Stimulated activated CD4-positive, alpha-beta T cell treated with anti-CD3 and anti-CD28 coated beads, TNF-alpha, amount 100 ng/mL, for 1 hour (primary cell): ENCODE measurements at places on chromosomes 3 and 15.

DNA sequence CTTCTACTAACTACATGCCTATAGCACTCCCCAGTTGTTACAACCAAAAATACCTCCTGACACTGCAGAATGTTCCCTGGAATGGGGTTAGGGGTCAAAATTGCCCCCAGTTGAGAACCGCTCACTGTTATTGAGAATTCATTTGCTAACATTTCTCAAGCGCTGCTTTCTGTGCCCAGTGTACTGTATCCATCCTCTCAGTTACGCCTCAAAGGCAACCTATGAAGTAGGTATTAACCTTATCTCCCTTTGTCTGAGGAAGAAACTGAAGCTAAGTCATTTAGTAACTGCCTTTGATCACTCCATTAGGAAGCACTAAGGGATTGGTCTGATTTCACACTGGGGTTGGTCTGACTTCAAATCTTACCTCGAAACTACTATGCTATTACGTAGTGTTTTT lies 70.1 kb downstream of the CADPS start:
- no peak for DNase-seq

- DNase-seq: no peak
These were observed 72.5 kb upstream of the ARHGEF3 start for GRCh38 chr3:56874269-56874668.

DNA sequence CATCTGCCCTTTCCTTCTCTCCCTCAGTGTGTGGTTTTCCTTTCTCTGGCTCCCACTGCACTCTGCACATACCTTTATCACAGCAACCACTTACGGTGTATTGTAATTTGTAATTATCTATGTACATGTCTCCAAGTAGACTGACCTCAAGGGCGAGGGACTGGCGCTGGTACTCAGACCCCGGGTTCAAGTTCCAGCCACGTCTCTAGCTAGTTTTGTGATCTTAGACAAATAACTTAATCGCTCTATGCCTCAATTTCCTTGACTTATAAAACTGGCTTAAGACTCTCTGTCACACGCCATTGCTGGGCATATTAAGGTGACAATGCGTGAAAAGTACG lies 607 bp upstream of the SENP2 start:
- DNase-seq: no peak

- DNase-seq: no peak
These were observed 23.2 kb downstream of the DCP1A start for GRCh38 chr3:53324105-53324504.

- DNase-seq: no peak
These were observed 221.0 kb downstream of the RSRC1 start for GRCh38 chr3:158330870-158331269.

DNA sequence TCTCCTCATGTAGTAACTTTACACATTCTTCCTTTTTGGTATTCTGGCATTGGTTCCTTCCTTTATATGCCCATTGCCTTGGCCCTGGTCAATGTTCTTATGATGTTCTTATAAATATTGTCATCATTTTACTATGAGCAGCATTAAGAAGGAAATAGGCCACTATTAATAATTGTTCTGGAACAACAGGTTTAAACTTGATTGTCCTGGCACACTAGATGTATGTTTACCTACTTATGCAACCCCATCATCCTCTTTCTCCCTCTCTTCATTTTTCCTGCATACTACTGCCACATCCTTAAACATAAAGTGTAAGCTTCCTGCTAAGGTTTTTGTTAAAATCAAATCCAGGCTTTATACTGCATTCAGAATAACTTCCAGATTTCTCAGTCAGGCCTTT lies 114.7 kb downstream of the THRB start:
- no peak for DNase-seq

GRCh38 chr3:44068753-44069152 lies 172.9 kb upstream of the TOPAZ1 start:
- no peak for DNase-seq

- DNase-seq: no peak
These were observed 1113.2 kb downstream of the IGSF11 start for GRCh38 chr3:117921411-117921810.

- no peak for DNase-seq
These were observed 29.3 kb downstream of the RARRES1 start for GRCh38 chr3:158702815-158703481.

DNA sequence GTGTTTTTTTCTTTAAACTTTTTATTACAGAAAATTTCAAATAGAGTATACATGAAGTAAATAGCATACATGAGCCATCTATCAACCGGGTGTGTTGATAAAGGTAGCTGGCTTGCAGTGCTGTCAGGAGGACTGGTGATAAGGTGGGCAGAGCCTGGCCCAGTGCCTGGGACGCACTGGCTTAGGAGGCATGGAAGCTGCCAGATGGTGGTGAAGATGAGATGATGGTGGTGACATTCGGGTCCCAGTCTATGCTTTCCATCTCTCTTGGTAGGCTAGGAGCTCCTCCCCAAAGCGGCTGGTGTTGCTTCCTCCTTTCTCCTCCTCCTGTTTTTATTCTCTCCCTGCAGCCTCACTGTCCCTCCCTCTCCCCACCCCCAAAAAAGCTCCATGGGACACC lies 101.7 kb downstream of the ADCY5 start:
- no peak for DNase-seq

GRCh38 chr3:150538324-150539208 lies 7.7 kb downstream of the SERP1 start:
- no peak for DNase-seq

DNA sequence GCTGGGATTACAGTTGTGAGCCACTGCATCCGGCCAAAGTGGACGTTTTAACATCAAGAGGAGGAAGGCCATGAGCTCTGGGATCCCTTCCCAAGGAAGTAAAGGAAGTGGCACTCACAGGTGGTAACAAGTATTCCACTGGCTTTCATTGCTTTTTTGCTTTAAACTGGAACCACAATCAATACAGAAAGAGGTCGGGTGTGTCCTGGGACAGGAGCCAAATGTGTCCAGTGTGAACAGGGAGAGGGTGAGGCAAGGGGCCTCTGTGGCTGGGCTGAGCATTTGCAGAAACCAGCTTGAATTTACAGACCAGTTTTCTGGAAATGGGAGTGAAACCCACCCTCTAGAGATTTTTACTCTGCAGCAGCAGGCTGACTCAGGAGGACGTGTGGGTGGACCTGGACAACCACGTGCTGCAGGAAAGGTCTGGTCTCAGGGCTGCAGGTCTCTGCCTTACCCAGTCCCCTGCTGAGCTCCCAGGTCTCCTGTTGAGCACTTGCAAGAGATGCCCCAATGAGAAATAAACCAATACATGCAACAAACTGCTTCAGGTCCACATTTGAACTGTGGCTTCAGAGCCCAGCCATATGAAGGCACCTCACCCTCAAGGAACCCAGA lies 42.8 kb upstream of the TMEM115 start:
- DNase-seq: no peak

GRCh38 chr3:146313746-146314111 lies 62.8 kb upstream of the PLSCR4 start:
- no peak for DNase-seq

DNA sequence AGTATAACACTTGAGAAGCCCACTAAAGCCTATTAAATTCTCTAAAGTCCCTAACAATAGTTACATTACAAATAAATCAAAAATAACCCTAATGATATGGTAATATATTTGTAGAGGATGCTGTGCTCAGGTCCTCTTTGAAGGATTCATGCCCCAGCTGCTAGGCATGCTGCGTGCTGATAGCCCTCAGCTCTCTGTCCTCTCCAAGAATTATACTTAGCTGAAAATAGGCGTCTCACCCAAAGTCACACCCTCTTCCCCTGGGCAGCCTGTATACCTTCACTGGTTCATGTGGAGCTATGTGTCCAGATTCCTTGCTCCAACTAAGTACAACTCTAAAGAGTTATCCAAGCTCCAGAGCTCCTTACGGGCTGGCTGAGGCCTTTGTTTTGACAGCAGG lies 312.5 kb upstream of the ZNF385D start:
- DNase-seq: no peak

DNA sequence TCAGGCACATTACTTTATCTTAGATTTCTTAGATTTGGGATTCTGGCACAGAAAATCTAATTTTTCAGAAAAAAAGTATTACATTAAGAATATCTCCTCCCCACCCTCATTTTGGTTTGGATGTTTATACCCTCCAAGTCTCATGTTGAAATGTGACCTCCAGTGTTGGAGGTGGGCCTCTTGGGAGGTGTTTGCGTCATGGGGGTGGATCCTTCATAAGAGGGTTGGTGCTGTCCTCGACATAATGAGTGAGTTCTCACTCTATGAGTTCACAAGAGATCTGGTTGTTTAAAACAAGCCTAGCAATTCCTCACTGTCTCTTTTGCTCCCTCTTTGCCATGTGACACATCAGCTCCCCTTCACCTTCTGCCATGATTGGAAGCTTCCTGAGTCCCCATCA lies 45.6 kb upstream of the WWTR1 start:
- DNase-seq: no peak

DNA sequence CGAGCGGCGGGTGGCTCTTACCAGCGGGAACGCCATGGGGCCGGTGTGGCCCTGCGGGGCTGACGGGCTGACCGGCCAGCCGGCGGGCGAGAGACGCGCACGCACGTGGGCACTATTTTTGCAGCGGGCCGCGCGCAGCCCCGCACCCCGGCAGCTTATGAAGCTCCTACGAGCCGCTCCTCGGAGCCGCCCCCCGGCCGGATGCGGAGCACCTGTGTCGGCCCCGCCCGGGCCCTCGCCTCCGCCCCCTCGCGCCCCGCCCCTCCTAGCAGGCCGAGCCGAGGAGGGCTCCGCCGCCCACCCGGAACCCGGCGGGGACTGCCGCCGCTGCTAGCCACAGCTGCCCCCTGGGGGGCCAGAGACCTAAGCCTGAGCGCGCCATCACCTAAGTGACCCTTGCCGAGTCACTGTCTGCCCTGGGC lies 683 bp upstream of the CPEB1 start:
- DNase-seq: peak; percentile 15

DNA sequence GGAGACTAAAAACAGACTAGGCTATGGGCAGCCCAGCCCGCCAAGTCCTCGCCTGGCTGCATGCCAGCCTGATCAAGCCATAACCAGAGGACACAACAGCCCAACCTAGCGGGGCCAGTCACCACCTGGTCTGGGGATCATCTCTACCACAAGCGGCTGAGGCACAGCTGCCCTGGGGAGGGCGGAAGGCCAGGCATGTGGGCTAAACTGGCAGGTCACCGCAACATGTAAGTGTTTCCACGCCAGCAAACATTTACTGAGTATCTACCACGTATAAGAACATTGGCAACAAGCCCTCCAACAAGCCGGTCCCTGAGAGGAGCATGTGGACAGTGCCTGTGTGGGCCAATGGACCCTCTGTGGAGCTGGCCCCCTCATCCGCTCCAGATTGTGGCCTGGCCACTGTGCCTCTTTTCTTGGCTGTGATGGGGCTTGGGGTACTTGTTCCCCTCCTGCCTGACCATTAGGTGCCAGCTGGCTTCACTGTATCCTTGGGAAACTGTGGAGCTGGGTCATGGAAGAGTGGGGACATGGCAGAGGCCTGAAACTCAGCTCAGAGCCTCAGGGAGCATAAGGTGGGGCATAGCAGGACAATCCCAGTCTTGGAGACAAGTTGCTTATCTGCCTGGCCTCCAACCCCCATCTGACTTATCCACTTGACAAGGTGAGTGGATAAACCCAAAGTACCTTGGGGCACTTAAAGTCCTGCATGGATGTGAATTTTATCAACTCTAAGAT lies 9.0 kb downstream of the UBXN7 start:
- DNase-seq: no peak

- no peak for DNase-seq
These were observed 156.7 kb upstream of the MEF2A start for GRCh38 chr15:99409097-99409473.

GRCh38 chr15:100249096-100249815 lies 92.5 kb downstream of the ADAMTS17 start:
- DNase-seq: no peak

DNA sequence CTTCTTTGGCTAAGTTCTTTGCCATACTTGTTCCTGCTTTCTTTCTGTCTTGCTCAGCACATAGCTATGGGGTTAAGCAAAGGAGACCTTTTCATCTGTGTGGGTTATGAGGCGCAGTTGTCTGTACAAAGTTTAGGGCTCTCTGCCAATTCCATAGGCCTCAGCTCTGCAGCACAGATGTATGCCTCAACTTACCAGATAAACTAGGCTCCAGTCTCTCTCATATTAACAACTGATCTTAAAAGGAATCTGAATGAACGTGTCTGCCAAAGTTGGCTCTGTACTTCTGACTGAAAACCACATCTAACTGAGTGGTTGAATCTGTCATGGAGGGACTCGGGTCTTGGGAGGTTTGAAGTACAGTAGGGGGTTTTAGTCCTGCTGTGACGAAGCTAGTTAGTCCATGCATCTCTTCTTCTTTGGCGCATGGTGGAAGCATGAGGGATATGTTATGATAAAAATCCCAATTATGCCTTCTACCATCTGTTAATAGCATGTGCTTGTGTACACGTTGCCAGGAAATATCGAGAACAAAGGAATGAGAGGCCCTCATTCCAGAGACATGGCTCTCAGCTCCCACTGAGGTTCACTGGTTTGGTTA lies 114.6 kb upstream of the TSC22D2 start:
- DNase-seq: no peak

DNA sequence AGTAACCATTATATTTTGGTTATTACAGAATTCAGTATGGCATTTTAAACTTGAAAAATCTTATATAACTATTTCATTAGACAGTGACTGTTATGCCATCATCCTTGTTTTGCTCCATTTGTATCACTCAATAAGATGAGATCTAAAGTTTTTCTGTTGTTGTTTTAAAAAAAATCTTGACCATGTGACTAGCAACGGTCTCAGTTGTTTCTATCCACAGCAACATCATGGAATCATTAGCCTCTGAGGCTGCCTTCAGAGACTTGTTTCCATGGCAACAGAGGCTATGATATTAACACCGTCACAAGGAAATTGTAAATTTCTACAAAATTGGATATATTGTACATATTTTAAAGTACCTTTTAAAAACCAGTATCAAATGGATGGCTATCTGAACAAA lies 129.8 kb downstream of the DLG1 start:
- DNase-seq: no peak

DNA sequence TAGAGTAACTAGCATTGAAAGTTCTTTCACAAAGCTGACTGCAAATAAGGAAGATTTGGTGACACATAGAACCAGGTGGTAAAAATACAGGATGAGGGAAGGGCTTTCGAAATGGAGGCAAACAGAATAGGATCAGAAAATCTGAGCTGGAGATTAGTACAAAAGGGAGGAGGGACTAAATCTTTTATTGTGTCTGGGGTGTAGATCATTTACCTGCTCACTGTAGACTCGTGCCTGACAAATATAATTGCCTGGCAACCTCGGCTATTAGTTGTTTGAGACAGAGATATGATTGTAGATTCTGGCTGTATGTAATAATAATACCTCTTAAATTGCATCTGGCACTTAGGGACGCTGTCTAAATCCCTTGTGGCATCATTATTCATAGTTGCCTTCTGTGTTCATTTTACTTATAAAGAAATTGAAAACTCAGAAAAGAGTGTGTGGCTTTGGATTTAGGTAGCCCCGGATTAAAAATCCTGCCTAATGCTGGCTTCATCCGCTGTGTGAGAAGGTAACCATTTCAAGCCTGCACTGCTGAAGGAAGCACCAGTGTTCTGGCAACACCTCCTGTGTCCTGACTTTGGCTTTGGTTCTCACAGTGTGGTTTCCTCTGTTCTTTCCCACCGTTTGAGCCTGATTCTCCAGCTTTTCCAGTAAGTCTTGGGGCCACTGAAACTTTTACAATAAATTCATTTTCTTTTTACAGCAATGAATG lies 25.0 kb upstream of the GPR160 start:
- DNase-seq: no peak

- DNase-seq: no peak
These were observed 11.9 kb upstream of the LEKR1 start for GRCh38 chr3:156814295-156814694.
